SJSA1 (cell line): ENCODE measurements at places on chromosomes 3 and 15. TPM values are rescaled to one million over a fixed set of nuclear protein-coding genes. Genes with fewer than 3 reads are reported as not detected.

DNA sequence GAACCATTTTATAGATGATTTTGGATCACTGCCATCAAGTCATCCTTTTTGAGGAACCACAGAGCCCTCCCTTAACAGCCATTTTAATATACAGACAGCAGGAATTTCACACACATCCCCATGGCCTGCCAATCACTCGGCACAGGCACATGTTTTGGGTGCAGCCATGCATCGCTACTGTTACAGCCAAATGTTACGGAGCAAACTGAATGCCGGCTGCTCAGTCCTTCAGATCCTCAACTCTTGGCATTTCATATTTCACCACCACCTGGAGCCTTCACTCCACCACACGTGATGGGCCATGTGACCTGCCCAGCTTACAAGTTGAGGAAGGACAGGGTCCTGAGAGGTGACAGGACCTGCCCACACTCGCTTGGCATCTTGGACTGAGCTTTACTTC, 90.8 kb downstream of the OXNAD1 start:
- no peak overlapping the region for H3K4me3 ChIP-seq
- no peak overlapping the region for H3K27ac ChIP-seq
- peaks cover 14% of the 10 kb centered on the region for H3K36me3 ChIP-seq
- H3K27me3 ChIP-seq: no peaks in the 10 kb centered on the region
- DNase-seq: no peak

- peaks cover 19% of the 10 kb centered on the region for H3K4me1 ChIP-seq
- no peak overlapping the region for H3K4me3 ChIP-seq
- DNase-seq: peak; percentile 76
- peaks cover 28% of the 10 kb centered on the region for H3K36me3 ChIP-seq
Observed at GRCh38 chr3:188362405-188362831, 208.5 kb downstream of the LPP start.

The C15orf40 gene
- 22.7 and 29.0 TPM in 2 replicates for total RNA-seq

DNA sequence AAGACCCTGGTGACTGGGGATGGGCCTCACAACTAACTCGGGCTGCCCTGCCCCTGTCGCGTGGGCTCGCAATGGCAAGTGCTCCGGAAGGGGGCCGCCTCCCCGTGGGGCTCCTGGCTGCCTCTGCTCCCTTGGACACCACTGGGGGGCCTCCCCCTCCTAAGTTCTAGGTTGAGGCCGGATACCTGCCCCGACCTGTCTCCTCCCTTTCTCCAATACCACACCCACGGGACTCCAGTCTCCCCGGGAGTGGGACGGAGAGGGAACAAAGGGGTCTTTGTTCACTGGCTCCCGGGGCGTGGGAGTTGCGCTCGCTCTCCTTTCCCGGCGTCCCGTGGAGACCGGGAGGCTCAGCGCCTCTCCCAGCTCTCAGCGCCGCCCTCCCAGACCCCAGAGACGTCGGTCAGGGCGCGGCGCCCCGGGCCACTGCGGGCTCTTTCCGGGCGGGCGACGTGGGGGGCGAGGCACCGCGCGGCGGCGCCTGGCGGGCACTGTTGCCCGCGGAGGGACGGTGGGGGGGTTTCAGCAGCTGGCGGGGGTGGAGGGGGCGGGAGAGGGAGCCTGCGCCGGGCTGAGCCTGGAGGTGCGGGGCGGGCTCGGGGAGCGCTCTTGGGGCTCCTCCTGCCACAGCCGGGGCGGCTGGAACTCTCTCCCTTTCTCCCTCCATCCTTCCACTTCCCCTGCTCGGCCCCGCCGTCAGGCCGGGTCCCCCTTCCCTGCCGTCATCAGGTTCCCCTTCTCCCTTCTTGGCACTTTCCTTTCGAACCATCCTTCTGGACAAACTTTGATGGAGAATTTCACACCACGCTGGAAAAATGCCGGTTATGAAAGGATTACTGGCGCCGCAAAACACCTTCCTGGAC, at the start of gene KCNH8:
Gene KCNH8, plus strand, starts transcription at position 606 of the 863 bp plus-strand sequence. Its CDS starts 210 bp downstream, at position 816.
- H3K4me3 ChIP-seq: peak within 1 kb of the TSS; percentile 37
- H3K27me3 ChIP-seq: peaks cover 5% of the 10 kb centered on the region
- no peak for DNase-seq
- no peaks in the 10 kb centered on the region for H3K36me3 ChIP-seq
- no peak within 1 kb of the TSS for H3K27ac ChIP-seq

DNA sequence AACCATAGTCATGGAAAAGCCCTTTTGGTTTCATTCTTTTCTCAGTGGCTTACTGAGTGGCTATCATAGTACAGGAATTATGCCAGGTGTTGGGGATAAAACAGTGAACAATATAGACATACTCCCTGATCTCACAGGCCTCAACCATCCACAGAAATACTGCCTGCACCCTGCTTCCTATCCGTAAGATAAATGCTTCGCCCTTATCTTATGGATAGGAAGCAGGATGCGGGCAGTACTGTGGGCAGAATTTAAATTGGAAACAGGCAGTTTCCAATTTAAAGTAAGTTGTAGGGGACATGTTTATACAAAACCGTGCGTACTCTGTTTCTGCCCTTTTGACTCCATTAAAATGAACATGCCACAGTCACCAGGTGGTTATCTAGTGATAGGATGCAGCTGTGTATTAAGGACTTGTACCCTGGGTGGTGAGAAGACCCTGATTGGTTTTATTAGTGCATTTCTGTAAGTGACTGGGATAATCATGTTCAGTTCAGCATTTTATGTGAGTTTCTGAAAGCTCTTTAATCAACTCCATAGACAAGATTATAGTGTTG, 141.8 kb upstream of the BHLHE40 start:
- no peaks in the 10 kb centered on the region for H3K27me3 ChIP-seq
- H3K27ac ChIP-seq: no peak overlapping the region
- H3K4me3 ChIP-seq: no peak overlapping the region
- peaks cover 19% of the 10 kb centered on the region for H3K4me1 ChIP-seq
- no peaks in the 10 kb centered on the region for H3K36me3 ChIP-seq
- no peak for DNase-seq

The CPNE4 gene
- 0.29 TPM in 1 of 2 replicates, not detected in the other for total RNA-seq

- H3K27ac ChIP-seq: no peak overlapping the region
- no peaks in the 10 kb centered on the region for H3K36me3 ChIP-seq
- H3K4me1 ChIP-seq: peaks cover 35% of the 10 kb centered on the region
- no peak for DNase-seq
- H3K27me3 ChIP-seq: no peaks in the 10 kb centered on the region
Observed at GRCh38 chr15:85389772-85390171, 9.4 kb downstream of the AKAP13 start.

GRCh38 chr15:83904107-83905040, 250.5 kb downstream of the ADAMTSL3 start:
- DNase-seq: peak; percentile 17
- no peaks in the 10 kb centered on the region for H3K36me3 ChIP-seq
- H3K4me3 ChIP-seq: no peak overlapping the region
- H3K4me1 ChIP-seq: no peaks in the 10 kb centered on the region

GRCh38 chr15:52857937-52858781, 68.0 kb upstream of the ONECUT1 start:
- H3K4me1 ChIP-seq: peaks cover 16% of the 10 kb centered on the region
- no peak overlapping the region for H3K4me3 ChIP-seq
- peak; percentile 79 for DNase-seq
- H3K36me3 ChIP-seq: no peaks in the 10 kb centered on the region
- H3K27ac ChIP-seq: peak overlapping the region; percentile 56

GRCh38 chr15:28001641-28002040, 97.5 kb downstream of the OCA2 start:
- no peaks in the 10 kb centered on the region for H3K27me3 ChIP-seq
- H3K4me3 ChIP-seq: no peak overlapping the region
- H3K27ac ChIP-seq: no peak overlapping the region
- H3K4me1 ChIP-seq: no peaks in the 10 kb centered on the region

DNA sequence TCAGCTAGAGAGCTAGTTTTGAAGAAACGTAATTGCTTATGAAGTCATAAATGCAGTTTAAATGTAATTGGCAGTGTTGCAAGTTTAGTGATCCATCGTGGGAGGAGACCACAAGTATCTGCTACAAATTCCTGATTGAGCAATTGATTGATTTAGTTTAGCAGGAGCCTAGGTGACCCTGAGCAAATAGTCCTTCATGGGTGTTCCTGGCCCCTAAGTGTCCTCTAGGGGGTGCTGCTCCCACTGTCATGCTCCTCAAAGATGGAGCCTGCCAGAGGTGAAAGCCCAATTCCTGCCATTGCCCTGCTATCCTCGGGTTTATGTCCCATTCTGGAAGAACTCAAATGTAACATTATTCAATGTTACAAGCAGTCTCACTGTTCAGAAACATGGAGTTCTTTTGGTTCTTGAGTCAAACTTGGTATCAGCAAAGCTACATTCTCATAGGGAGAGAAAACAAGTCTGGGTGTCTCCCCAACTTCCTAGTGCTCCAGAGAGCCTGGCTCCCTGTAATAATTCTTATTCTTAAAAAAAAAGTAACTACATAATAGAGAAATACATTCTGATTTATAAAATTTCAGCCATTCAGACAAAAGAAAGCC, 29.8 kb upstream of the SENP5 start:
- no peak overlapping the region for H3K27ac ChIP-seq

DNA sequence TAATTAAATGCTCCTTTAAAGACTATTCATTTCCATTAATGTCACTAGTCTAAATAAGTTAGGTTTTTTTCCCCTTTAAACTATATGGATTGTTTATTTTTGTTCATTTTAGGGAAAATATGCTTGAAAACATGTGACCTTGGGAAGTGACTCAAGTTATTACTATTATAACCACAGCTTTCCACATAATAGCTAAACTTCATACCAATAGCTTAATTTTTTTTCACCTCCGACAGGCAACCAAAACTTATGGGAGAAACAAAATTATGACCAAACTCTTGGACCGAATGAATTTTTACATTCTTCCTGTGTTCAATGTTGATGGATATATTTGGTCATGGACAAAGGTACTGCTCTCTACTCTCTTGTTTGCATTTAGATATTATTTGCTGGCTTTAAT, 16.2 kb downstream of the CPA3 start:
- peaks cover 15% of the 10 kb centered on the region for H3K4me1 ChIP-seq
- H3K27me3 ChIP-seq: no peaks in the 10 kb centered on the region
- no peaks in the 10 kb centered on the region for H3K36me3 ChIP-seq

- H3K4me3 ChIP-seq: no peak overlapping the region
- peaks cover 5% of the 10 kb centered on the region for H3K36me3 ChIP-seq
- DNase-seq: peak; percentile 18
- no peak overlapping the region for H3K27ac ChIP-seq
- no peaks in the 10 kb centered on the region for H3K27me3 ChIP-seq
Observed at GRCh38 chr15:98668566-98669308, 20.4 kb downstream of the IGF1R start.

DNA sequence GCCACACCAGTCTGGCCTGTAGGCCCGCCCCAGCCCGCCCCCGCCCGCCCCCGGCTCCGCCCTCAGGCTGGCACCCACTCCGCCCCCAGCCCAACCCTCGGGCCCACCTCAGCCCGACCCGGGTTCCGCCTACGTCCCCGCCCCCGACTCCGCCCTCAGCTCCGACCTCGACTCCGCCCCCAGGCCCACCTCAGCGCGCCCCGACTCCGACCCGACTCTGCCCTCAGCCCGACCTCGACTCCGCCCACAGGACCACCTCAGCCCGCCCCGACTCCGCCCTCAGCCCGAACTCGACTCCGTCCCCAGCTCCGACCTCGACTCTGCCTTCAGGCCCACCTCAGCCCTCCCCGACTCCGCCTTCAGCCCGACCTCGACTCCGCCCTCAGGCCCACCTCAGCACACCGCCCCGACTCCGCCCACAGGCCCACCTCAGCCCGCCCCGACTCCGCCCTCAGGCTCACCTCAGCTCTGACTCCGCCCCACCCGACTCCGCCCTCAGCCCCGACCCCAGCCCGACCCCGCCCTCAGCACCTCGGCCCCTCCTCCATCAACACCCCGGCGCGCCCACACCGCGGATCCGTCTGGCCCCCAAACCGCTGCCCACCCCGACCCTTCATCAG, at the start of gene RAB43:
Gene RAB43, minus strand, starts transcription at position 13 of the 620 bp plus-strand sequence. CDS start 315 bp downstream, outside the sequence.
- H3K4me3 ChIP-seq: peak within 1 kb of the TSS; percentile 67
- H3K27me3 ChIP-seq: no peaks in the 10 kb centered on the region
- peaks cover 10% of the 10 kb centered on the region for H3K4me1 ChIP-seq

- H3K27ac ChIP-seq: peak overlapping the region; percentile 70
- H3K27me3 ChIP-seq: no peaks in the 10 kb centered on the region
- peak overlapping the region; percentile 64 for H3K4me3 ChIP-seq
- peak; percentile 50 for DNase-seq
Observed at GRCh38 chr3:186109897-186110803, 1.3 kb upstream of the ETV5 start.

The ITIH1 gene
- not detected in 2 replicates for total RNA-seq

DNA sequence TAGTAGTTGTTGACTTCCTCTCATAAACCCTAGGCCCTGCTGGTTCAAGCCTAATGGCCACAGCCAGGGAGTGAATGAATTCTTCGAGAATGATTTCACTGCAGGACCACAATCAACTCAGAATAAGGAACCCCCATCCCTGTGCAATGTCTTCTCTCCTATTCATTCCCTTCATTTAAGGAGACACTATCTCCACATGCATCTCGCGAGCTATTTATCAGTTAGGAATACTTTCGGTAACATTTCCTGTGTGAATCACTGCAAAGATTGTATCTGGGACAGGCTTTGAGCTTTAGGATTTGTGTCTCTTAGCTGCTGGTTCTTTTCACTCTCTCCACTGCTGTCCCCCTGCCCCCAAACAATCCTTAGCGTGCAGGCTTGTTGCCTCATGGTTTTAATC, 94.4 kb downstream of the MYLK start:
- H3K27me3 ChIP-seq: no peaks in the 10 kb centered on the region
- peak overlapping the region; percentile 82 for H3K27ac ChIP-seq
- H3K36me3 ChIP-seq: no peaks in the 10 kb centered on the region
- H3K4me3 ChIP-seq: no peak overlapping the region

DNA sequence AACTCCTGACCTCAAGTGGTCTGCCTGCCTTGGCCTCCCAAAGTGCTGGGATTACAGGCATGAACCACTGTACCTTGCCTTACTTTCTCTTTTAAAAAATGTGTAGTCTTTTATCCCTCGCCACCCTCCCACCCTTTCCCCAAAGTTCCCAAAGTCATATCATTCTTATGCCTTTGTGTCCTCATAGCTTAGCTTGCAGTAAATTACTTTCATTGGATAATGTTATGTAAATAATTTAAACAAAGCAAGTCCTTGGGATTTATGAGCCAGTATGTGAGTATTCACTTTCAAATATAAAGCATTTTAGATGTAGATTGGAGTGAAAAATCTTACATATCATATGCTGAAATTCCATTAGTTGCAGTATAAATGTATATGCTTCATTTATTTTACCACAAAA, 11.0 kb downstream of the GTF2A2 start:
- peaks cover 84% of the 10 kb centered on the region for H3K36me3 ChIP-seq
- DNase-seq: no peak
- peaks cover 6% of the 10 kb centered on the region for H3K4me1 ChIP-seq
- H3K27me3 ChIP-seq: no peaks in the 10 kb centered on the region

DNA sequence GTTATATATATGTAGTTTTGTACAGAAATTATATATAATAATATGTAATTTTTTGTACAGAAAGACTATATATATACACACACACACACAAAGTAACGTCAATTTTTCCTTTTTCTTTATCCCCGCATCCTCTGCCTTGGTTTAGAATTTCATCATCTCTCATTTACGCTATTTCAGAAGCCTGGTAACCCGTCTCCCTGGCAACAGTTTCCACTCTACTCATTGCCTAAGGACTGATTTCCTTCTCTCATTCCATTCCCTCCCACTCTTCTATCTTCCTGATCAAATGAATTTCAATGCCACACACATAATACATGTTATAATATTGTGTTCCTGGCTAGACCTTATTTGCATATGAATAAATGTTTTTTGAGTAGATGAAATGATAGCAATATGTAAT, 47.8 kb upstream of the NDN start:
- no peak overlapping the region for H3K27ac ChIP-seq
- no peak overlapping the region for H3K4me3 ChIP-seq
- no peak for DNase-seq
- H3K4me1 ChIP-seq: no peaks in the 10 kb centered on the region
- H3K36me3 ChIP-seq: no peaks in the 10 kb centered on the region
